Fibroblast of skin of abdomen (primary cell): ENCODE measurements at places on chromosomes 7 and 10.

DNA sequence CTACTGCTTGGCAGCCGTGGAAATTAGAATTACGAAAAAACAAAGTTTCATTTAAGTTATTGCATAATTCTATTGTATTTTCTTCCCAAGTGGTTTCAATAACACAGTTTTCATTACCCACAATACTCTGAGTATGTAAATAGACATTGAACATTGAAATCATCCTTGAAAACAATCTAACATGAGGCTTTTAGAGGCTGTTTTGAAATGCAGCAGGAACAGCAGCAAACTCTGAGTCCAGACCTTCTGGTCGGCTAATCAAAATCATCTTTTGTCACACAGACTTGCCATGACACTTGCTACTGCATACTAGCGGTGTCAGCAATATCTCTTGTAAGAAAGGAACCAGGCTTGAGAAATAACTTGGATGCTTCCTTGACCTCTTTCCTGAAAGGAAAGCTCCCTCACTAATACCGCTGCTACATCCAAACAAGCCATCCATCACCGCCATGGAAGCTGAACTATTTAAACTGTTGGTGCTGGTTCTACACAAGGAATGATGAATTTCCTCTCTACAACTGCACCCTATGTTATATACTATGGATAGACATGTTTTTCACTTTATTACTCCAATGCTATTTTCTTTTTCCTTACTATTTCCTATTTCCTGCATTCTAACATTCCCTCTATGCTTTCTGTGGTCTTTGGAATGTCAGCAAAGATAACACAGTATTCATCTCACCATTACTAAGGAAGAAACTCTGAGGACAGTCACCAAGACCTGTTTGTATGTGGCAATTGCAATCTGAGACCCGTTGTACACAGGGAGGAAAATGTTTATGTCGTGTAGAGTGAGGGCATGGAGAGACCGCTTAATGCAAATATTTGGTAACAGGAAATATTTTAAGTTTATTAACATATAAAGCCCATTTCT lies 130.8 kb downstream of the ITGA8 start:
- DNase-seq, result peak; percentile 41

GRCh38 chr10:33886299-33886698 lies 551.8 kb upstream of the NRP1 start:
- no peak for DNase-seq

GRCh38 chr10:13105184-13105583 lies 5.2 kb downstream of the OPTN start:
- DNase-seq, result peak; percentile 16

- no peak for DNase-seq
Observed at GRCh38 chr7:28392289-28392688, 20.0 kb upstream of the CREB5 start.

- peak; percentile 36 for DNase-seq
Observed at GRCh38 chr7:83613232-83613631, 35.7 kb downstream of the SEMA3E start.

DNA sequence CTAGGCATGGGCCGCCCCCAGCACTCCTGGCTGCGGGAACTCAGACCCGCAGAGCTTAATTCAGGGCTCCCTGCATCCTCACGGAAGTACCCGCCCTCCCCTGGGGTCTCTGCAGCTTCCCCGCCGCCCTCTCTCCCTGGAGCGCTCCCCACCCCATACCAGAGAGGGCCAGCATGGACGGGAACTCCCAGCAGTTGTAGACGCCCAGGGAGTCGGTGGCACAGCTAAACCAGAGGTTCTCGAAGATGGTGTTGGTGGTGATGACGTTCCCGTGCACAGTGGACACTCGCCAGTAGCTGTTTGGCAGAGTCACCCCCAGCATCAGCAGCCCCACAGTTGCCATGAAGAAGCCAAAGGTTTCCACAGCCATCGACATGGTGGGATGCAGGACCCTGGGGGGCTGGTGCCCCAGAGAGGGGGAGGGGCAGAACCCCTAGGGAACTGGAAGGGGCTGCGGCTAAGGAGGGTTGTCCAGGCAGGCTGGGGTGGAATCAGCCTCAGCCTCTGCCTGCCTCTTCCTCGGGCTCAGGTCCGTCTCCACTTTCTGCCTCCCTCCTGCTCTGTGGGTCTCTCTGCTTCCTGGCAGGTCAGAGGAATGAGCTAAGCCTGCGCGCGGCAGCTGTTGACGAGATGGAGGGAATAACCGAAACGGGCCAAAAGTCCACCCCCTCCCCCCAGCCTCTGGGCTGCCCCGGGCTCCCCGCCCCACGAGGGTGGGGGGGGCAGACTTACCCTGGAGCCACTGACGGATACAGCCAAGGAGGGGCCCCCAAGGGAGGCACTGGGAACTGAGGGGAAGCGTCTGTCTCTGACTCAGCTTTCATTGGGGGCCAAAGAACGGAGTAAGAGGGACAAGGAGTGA lies at the start of gene CLDN15:
CLDN15 (minus strand) TSS at position 597 of the 862 bp plus-strand sequence; CDS start at position 376, 221 bp downstream.
- peak; percentile 72 for DNase-seq

DNA sequence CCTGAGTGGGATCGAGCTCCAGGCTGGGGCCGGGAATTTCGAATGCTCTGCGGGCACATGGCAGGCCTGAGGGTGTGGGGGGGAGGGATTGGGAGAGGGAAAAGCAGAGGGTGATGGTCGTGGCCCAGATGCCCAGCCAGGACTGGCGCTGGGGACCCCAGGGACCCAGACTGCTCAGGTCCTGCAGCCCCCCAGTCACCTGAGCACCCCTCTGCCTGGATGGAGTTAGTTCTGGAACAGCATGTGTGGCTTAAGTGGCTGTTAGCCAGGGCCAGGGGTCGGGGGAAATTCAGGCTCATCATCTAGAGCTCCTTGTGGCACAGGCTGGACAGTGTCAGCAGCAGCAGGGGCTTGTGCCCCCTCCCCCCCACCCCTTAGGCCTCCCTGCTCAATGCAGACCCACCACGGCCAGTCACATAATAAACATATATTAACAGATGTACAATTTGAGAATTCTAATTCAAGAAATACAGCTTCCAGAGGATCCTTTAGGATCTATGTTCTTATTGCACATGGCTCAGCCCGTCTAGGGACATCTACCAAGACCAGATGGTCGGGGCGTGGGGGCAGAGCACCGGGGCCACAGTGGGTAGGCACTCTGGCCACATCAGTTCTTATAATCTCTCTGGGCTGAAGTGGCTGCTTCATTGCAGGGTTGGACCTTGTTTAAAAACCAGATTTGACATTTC lies 22.2 kb downstream of the DNAJB12 start:
- DNase-seq, result no peak

- peak; percentile 36 for DNase-seq
Observed at GRCh38 chr10:32446536-32447406, 831 bp downstream of the CCDC7 start.

DNA sequence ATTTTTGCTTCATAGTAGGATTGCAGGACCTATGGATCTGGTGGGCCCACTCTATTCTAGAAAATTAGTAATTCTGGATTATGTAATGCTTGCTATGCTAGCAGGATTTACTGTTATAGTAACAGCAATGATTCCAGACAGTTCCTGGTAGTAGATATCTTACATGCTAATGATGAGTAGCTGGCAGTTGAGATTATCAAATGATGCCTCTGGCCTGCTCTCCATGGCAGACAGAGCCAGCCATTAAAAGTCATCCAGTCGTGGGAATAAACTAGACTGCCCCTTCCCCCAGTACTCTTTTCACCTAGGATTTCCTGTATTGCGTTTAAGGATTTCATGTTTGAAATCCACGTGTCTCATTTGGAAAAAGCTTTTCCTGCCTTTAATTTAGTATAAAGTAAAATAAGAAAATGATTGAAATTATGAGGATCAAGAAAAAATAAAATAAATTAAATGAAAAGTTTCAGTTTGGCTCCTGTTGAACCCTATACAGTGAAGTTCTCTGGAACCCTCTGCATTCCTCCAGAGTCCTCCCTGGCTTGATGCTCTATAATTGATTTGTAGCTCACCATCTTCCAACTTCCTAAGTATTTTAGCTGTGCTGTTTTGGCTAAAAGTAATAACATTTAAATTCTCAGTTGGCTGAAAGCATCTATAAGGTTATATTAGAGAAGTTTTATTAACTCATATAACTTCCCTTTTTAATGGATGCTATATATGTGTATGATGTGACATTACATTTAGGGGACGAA lies 14.6 kb downstream of the UMAD1 start:
- DNase-seq, result no peak

DNA sequence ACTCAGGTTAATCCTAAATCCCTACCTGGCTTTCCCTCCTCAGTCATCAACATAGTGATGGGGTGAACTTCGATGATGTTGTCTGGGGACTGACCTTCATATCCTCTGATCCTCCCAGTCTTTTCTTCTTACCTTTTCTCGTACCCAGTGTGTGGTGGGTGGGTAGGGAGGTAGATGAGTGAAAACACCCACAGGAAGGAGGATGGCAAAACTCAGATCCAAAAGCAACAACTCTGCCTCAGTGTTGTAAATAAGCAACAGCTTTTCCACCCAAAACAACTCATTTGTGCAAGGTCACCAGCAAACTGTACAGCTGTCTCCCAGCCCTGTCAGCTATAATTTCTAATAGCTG lies 38.6 kb downstream of the VOPP1 start:
- DNase-seq, result no peak

DNA sequence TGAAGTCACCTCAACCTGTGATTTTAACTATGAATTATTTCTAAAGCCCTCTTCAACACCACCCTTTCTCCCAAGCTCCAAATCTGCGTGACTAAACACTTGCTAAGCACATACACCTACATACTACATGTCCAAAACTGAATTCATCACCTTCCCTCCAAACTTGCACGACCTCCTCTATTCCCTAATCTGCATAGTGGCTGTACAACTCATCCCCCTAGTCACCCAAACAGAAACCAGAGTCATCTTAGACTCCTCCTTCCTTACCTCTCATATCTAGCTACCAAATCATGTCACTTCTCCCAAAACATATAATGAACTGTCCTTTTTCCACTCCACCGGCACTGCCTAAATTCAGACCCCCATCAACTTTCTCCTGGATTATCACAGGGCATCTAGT lies 16.2 kb downstream of the ARHGAP21 start:
- no peak for DNase-seq

DNA sequence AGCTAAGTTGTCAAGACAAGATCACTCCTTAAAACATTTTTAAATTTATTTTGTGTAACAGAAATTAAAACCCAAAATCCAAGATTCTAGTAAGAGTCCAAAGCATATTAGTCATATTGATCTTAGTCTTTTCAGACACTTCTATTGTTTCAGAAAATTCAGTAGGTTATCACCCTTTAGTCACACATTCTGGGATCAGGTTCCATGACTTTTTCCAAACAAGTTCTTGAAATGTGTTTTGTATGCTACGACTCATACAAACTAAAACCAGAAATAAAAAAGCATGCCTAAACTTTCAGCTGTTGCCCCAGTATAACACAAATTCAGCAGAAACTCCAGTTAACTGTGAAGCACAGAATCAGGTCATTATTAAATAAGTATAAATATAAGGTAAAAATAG lies 10.7 kb downstream of the SEMA3D start:
- DNase-seq, result peak; percentile 68

DNA sequence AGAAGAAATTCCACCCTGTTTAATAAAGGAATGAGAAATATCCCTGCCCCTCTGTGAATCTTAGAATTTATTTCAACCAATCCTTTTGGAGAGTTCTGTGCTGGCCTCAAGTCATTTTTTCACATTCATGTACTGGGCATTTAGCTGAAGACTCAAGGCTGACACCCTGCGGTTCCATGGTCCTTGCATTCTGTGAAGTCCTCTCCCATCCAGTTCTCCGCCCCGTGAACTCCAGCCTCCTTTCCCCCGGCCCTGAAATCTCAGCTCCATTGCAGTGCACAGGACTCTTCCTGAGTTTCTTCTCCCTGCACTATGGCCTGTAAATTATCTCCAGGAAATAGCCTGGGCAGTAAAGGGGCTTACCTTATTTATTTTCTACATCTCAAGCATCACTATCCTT lies 183.0 kb upstream of the KCND2 start:
- no peak for DNase-seq

- DNase-seq, result peak; percentile 91
Observed at GRCh38 chr7:134432296-134433152, 26.4 kb downstream of the AKR1B1 start.

GRCh38 chr10:18397906-18398305 lies 253.5 kb downstream of the NSUN6 start:
- DNase-seq, result no peak

- peak; percentile 65 for DNase-seq
Observed at GRCh38 chr7:44767912-44768627, 19.4 kb downstream of the ZMIZ2 start.

DNA sequence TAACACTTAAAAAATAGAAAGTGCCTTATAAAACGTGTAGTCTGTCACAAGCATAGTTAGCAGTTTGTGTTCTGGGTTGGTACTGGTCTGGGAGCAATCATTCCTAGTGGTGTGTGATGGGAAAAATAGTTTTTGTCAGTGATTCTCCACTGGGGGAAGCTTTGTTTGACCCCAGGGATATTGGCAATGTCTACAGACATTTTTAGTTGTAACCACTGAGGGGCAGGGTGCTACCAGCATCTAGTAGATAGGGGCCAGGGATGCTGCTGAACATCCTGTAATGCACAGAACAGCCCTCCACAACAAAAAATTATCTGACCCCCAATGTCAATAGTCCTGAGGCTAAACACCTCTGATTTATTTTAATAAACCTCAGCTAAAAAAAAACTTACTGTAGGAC lies 51.6 kb upstream of the CREB5 start:
- no peak for DNase-seq

- no peak for DNase-seq
Observed at GRCh38 chr7:31059551-31059950, 7.4 kb downstream of the ADCYAP1R1 start.

- DNase-seq, result no peak
Observed at GRCh38 chr7:77791336-77791735, 6.9 kb downstream of the TMEM60 start.

DNA sequence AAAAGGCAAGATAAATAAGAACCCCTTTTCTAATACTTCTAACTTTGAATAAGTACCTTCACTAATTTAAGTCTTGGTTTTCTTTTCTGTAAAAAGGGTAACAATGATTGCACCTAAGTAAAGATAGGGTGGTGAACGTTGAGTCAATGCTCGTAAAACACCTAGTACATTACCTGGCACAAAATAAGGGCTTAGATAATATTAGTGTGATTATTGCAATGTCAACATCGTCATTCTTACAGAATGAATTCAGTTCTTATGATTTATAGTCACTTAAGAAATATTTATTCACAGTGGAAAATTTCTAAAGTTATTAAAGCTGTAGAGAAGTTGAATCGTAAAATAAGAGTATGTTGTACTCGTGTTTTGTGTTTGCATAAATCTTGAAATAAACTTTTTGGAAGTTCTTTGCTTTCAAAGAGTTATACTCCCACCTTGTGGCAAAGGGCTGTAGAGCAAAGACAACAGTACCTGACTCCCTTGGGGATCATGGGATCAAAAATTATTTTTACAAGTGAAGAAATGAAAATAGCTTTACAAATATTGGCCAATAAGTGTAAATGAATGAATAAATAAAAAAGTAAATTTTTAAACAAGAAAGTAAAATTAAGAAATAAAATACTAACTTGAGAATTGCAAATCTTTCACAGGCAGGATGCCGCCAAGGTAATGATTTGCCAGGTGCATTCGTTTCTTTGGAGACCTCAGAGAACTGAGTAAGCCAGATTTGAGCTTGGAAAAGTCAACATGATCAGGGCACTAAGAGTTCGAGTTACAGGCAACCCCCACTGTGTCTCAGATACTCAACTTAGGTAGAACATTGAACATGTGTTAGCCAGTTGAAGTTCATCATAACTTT lies 285.8 kb upstream of the CACNA2D1 start:
- DNase-seq, result peak; percentile 48
